Fibroblast of gingiva (primary cell): ENCODE measurements at places on chromosomes 2 and 18.

DNA sequence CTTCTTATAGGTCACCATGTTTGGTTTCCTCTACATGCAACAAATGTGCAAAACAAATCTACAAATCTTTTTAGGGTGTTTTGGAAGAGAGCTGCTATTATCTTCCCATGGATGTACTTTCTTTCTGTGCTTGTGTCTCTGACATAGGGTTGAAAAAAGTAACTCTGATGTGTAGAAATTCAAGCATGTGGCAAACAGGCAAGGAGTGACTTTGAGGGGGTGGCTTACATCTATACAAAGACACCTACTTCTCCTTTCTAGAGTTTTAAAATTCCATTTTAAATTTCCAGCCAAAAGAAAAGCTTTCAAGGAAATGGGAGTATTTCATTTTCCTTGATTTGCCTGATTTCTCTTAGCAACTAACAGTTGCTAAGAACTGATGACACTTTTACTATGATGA, 904.8 kb upstream of the CELF4 start:
- DNase-seq, result no peak

GRCh38 chr18:24600076-24600654, 139.7 kb downstream of the HRH4 start:
- peak; percentile 52 for DNase-seq

- DNase-seq, result peak; percentile 51
These were observed 7.9 kb downstream of the UGP2 start for GRCh38 chr2:63849381-63850203.

DNA sequence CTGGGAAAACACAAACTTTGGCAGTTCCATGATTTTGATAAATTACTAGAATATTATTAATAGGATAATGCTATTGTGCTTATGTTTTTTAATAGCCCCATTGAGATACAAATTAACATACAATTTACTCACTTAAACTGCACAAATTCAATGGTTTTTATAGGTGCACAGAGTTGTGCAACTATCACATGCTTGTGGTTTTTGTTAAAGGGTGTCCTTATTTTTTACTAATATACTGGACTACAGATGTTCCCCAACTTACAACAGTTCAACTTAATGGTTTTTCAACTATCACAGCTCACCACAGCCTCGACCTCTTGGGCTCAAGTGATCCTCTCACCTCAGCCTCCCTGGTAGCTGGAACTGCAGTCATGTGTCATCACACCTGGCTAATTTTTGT, 76.6 kb downstream of the OSBPL1A start:
- DNase-seq, result no peak

DNA sequence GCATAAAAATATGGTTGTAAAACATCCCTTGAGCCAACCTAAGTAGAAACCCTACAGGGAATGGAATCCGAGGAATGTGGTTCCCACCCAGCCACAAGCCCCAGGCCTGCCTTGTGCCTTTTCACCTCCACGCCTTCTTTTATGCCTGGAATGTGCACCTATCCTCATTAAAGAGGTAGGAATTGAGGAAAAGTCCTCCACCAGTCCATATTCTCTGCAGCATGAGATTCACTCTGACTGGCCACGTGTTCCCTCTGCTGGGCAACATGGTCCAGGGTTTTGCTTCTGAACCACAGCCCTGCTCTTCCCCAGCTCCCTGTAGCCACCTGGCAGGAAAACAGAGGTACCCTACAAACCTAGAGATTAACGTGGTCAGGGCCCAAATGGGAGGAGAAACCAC, 787.9 kb upstream of the RAB6C start:
- no peak for DNase-seq

DNA sequence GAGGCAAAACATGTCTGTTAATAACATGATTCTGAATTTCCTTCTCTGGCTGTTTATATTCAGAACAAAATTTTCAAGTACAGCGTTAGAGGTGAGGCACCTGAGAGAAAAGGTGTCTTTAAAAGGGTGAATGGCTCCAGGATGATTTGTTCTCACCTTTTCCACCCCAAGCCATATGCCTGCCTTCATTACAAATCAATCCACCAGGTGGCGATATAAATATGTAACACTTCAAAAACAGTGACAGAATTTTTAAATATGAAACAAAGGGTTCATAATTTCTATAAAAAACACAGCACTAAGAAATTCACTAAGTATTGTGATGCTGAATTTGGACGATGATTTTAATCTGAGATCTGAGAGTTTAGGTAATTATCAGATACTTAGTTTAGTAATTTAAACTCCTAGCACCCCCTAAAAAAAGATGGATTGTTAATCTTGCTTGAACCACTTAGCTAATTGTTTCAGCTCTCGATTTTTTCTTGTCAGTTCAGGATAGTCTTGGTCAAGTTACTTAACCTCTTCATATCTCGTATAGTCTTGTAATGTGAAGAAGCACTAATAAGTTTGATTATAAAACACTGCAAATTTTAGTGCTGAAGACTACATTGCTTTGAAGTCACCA, 528.8 kb downstream of the CPS1 start:
- DNase-seq, result peak; percentile 14
